Kidney tubule cell (primary cell): ENCODE measurements at places on chromosomes 2 and 18.
A peak's percentile ranks its signal among the peaks of the same experiment; 100 is the strongest.

- no peak for DNase-seq
Observed at GRCh38 chr2:99550368-99550767, 60.6 kb upstream of the REV1 start.

- no peak for DNase-seq
Observed at GRCh38 chr2:241018051-241018891, 19.9 kb downstream of the SNED1 start.

DNA sequence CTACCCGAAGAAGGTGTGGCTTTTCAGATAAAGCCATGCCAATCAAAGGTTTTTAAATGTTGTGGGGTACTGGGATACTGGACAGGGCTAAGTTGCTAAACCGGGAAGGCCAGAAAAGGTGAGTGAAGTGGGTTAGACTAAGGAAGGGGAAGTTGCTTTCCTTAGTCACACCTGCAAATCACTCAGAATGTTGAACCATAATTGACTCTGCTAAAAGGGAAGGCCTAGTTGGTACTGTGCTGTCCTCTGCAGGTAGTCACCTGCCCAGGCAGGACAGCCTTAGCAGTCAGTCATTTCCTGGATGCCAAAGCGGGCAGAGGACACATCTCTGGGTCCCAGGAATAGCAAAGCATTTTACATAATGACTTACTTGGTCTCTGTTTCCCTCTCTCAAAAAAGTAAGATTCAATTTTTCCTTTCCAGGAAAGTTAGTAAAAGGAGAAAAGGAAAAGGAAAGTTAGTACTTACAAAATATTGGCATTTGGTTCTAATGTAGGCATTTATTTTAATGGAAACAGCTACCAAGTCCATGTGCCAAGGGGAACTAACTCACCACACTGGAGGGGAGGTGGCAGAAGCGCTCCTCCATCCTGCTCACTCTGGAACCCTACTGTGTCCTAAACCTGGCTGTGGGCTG lies 60.3 kb downstream of the RFTN2 start:
- peak; percentile 77 for DNase-seq

DNA sequence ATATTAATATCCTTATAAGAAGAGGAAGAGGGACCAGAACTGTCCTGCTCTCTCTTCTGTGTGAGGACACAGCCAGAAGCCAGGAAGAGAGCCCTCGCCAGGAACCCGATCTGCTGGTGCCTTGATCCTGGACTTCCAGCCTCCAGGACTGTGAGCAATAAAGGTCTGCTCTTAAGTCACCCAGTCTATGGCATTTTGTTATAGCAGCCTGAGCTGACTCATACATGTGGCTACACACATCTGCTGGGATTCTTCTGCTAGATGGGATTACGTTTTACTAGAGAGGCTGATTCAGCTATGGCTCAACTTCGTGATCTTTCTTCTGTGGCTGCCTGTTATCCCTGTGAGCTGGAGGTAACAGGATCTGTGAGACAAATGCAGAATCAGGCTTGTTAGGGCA lies 29.6 kb downstream of the ARL4C start:
- peak; percentile 43 for DNase-seq

GRCh38 chr2:189803431-189803830 lies 19.2 kb downstream of the PMS1 start:
- DNase-seq = no peak

DNA sequence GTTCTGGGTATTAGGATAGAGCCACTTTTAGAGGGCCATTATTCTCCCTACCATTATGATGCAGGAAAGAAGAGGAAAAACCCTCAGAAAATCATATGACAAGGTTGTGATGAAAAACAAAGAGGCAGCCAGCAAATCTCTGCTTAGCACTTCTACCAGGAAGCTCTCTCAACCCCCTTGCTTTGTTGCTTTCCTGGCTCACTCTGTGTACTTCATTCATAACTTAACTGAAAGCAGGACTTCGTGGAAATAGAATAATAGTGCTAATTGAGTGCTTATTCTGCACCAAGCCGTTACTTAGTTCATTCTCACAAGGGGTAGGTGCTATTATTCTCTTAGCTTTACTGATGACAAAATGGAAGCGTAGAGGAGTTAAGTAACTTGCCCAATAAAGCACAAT lies 354.1 kb downstream of the HRH4 start:
- DNase-seq = no peak

GRCh38 chr2:177265824-177266817 lies 1.6 kb upstream of the NFE2L2 start:
- DNase-seq = peak; percentile 91

DNA sequence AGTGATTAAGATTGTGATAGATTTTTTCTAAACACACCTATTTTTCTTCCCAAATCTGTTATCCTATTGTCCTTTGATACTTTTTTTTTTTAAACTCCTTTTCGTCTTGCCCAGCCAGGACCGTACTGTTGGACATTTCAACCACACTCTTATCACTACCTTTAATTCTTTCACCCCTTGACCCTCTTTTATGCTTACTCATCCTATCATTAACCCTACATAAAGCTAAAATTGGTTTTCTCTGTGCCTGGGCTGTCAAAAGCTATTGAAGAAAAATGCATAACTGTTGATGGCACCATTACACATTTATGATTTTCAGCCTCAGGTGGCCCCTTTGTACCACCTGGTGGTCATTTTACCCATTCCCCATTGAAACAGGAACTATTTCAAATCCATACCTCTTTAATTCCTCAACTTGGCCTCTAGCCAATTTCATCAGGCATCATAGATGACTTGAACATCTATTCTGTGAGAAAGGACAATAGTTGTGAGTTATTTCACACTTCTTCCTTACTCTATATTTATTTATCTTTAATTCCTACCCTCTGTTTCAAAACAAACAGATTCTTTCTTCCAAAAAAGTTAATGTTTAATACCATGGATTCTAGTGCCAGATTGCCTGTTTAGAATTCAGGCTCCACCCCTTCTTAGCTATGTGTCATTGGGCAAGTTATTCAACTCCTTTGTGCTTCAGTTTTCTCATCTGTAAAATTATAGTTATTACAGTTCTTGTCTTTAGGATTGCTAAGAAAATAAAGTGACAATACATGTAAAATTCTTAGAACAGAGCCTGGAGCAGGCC lies 258.6 kb downstream of the CAMKMT start:
- peak; percentile 48 for DNase-seq

GRCh38 chr2:203763938-203764664 lies 57.7 kb downstream of the CD28 start:
- no peak for DNase-seq

GRCh38 chr2:24618680-24619079 lies 127.6 kb downstream of the NCOA1 start:
- no peak for DNase-seq

DNA sequence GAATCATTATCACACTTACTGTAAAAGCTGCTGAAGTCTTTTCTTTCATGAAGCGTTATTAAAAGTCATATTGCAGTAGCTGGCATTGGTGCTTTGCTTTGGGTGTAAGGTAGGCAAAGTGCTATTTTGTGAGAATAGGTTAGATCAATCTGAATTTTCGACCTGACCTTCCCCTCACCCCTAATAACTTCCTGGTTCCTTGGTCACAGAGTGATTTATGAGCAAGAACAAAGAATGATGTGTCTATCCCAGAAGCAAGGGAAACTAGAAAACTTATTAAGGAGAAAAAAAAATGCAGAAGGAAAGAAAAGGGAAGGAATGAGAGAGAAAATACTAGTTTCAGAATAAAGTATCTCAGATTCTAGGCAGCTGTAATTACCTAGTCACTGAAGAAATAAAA lies 163.1 kb upstream of the MEIS1 start:
- DNase-seq = peak; percentile 17

DNA sequence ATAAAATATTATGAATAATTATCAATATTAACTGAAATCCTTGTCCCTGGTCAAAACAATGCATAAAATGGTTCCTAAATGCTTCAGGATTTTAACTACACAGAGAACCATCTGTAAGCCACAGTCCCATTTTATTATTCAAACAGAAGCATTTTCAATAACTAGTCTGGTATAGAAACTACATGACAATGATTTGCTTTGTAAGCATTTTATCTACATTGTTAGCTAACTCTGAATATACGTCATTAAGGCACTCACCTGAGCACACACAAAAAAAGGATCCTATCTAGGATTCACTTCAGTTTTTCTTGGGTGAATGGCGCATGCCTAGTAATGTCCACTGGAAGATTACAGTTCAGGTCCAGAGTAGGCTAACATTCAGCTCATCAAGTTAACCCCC lies 22.8 kb downstream of the EPB41L3 start:
- DNase-seq = no peak

- DNase-seq = peak; percentile 17
Observed at GRCh38 chr2:203783496-203784203, 77.2 kb downstream of the CD28 start.

DNA sequence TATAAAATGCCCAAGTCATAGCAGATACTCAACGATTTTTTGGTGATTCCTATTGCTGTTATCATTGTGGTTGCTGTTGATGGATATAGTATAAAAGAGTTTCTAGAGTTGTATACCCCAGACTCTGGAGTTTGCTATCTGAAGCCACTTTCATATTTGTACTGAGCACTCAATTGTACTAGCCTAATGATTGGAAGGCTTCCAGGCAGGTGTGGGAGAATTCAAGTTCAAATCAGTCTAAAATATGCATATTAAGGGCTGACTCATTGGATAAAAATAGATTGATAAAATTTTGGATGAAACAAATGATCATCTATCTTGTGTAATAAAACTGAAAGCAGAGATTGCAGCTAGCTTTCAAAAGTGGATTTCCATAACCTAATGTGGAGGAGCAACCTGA lies 122.9 kb downstream of the NEB start:
- no peak for DNase-seq

GRCh38 chr2:214019229-214019972 lies 391.5 kb upstream of the VWC2L start:
- DNase-seq = peak; percentile 93

GRCh38 chr18:61766266-61766884 lies 126.4 kb downstream of the RNF152 start:
- no peak for DNase-seq

GRCh38 chr2:131145040-131145439 lies 39.9 kb downstream of the PLEKHB2 start:
- DNase-seq = no peak

DNA sequence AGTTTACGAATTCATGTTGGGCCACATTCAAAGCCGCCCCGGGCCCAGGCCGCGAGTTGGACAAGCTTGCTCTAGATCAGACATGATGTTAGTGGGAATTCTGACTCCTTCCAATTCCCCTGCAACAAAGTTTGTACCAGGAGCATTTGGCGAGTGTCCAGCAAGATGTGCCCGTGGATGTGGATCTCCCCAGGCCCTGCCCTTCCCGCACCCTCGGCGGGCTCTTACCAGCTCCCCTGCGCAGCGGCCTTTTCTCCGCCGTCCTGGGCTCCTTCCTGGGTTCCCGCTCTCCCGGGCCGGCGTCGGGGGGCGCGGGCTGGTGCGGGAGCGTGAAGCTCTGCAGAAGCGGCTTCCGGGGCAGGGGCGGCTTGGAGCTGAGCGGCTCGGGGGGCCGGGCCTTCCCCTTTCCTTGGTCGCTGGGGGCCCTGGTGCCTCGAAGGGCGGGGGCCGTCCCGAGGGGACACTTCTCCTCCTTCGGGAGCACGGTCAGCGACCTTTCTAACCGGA lies 90.8 kb upstream of the MGAT4A start:
- no peak for DNase-seq

DNA sequence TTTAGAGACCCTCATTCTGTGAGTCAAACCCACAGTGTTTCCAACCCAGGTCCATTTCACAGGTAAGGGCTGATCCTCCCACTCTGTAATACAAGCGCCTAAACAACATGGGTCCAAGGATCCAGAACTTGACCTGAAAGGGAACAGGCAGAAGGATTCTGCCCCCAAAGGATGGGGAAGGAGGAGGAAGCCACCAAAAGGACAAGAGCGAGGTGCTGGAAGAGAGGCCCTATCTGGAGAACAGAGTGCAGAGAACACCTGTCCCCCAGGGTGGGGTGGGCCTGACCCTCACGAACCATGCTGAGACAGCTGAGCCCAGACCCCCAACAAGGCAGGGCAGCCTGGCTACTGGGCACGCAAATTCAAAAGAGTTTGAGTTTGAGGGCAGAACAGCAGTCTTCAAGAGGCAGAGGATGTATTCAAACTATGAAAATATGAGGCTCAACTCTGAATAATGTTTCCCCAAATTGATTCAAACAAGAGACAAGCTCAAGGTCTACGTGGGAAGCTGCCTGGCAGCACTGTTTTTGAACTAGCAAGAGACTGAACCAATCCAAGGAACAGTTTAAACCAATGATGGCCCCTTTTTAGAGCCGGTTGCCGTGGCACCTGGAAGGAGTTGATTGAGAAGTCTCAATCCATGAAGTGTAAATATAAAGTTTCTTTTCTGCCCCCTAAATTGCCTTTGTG lies 212.7 kb downstream of the ALPK2 start:
- no peak for DNase-seq

GRCh38 chr2:61758159-61758558 lies 95.7 kb downstream of the FAM161A start:
- no peak for DNase-seq

DNA sequence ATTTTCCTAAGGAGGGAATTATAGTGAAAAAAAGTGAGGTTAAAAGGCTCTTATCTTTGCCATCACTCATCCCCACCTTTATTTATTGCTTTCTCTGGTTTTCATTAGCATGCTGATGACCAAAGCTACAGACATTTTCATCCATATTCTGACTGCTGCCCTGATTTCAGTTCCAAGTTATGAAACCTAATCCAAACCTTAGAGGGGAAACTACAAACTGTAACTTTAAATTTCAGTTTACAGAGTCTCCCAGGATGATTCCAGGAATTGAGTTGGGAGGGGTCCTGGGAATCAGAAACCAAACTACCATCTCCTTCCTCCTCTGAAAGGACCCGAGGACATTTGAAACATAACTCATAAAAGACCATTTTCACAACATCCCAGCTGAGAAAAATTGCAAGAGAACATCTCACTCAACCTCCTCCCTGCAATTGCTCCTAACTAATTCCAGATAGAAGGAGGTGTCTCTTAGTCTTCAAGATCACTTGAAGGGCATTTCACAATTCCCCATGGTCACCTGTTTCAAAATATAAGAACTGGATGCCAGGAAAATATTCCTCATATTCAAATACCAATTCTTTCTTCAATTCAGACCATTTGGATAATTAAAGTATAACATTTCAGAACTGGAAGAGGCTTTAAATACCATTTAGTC lies 520.6 kb downstream of the TNS1 start:
- DNase-seq = no peak

DNA sequence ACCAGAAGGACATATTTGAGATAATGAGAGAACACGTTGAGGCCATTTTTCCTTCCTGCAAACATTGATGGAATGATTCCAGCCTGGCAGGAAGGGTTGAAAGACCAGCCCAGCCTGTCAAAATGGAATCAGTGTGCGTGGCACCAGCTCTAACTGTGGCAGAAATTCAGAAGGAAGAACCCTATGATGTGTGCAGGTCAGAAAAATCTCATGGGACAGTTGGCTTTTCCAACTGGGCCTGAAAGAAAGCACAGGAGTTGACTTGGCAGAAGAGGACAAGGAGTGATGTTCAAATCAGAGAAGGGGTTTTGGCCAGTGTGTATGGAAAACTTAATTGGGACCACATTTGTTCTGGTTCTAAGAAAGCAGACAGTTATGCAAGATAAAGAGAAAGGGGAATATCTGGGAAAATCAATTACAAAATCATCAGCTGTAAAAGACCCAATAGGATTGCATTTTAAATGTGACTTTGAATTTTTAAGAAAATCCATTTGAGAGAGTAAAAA lies 192.8 kb upstream of the PID1 start:
- DNase-seq = no peak
